NCI-H510A treated with DMSO at 0.1 percent for 48 hours (cell line): ENCODE measurements at places on chromosomes 16 and 17.
A peak's percentile ranks its signal among the peaks of the same experiment; 100 is the strongest.

DNA sequence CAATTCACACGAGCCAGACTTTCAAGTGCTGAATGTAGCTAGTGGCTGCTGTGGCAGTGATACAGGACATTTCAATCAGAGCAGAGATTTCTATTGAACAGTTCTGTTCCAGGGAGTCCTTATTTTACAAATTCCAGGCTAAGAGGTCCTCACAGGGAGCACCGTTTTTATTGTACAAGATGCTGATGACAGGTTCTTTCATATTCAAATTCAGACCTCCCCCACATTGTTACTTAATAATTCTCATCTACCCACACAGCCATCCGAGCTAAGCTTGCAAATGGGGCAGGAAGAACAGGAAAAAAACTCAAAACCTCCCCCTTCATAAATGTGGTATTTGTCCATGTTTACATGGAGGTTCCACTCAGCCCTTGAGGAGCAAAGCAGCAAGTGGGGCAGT, 9.8 kb downstream of the GABARAPL2 start:
- no peak for DNase-seq

GRCh38 chr16:19213885-19214284, 45.8 kb downstream of the SYT17 start:
- DNase-seq: no peak

- DNase-seq: no peak
Measured at GRCh38 chr16:22312897-22313781, 15.9 kb downstream of the POLR3E start.

DNA sequence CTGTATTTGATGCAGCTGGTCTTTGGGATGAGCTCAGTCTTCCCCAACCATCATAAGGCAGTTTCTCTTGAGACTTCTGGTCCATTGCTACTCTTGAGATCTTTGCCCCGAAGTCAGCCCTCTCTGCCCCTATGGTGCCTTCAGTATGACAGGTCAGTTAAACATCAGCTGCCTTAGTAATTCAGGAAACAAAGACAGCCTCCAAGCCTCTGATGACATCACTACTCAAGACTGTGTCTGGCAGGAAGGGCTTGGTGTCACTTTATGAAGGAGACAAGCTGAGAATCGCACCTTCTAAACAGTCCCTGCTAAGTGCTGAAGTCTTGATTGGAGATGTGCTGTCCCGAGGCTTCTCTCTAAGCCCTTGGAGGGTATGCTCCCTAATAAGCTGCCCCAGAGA, 104.9 kb upstream of the TBX2 start:
- no peak for DNase-seq

- no peak for DNase-seq
Measured at GRCh38 chr16:22364241-22364640, 10.2 kb downstream of the CDR2 start.

- no peak for DNase-seq
Measured at GRCh38 chr17:81575836-81576235, 23.7 kb upstream of the FAAP100 start.

GRCh38 chr17:42422412-42422957, 571 bp downstream of the CAVIN1 start:
- peak; percentile 30 for DNase-seq

- DNase-seq: peak; percentile 65
Measured at GRCh38 chr17:47733047-47733673, at the start of gene TBX21. TBX21 (plus strand) TSS chr17:47733236; CDS start chr17:47733455, 219 bp downstream.

DNA sequence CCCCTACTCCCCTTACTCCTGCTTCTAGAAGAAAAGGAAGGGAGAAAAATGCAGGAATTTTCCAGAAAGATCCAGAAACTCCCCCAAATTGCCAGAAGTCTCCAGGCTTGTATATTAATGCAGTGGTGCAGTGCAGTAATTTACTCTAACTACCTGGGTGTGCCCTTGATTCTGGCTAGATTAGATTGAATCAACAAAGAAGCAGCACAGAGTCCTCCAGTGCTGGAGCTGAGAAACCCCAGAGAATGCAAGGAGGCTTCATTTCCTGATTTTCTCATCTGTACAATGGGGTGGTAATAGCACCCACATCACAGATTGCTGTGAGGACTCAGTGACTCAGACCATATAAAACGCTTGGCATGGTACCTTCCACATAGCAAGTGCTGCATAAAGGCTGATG, 247.3 kb upstream of the RPL38 start:
- no peak for DNase-seq
